Stimulated activated CD4-positive, alpha-beta T cell treated with anti-CD3 and anti-CD28 coated beads, Interleukin-1b, Interleukin-23, amount 100 ng/mL, for 4 hours (primary cell): ENCODE measurements at places on chromosomes 1 and 21.
A peak's percentile ranks its signal among the peaks of the same experiment; 100 is the strongest.

DNA sequence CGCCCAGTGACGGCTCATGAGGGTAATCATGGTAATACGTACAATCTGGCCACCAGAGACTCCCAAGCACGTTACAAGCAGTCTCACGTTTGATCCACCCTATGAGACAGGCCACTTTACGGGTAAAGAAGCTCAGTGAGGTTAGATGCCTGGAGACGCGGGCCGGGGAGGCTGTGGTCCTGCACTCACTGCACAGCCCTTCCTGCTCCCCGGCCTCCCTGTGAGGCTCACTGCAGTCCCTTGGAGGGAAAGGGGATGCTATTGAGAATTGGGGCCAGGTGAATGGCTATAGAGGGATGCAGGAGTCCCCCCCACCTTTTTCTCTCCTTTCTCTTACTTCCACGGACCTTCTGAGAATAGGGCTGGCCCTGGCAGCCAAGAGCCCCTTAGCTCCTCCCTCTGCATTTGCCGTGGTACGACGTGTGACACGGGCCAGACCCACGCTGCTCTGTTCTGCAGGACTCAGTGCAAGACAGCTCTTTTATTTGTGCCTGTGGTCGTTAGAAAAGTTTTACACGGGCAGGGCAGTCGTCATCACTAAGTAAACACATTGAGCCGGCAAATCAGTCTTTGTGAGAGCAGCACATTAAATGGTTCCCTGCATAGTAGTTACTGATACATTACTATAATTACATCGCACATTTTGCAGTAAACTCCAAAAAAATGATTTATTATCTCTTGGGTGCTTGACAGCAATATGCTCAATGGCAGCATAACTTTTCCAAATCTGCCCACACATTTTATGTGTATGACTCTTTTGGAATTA lies 18.8 kb downstream of the KIF26B start:
- DNase-seq = no peak

- peak; percentile 29 for DNase-seq
Measured at GRCh38 chr1:87151500-87152421, 176.9 kb upstream of the LMO4 start.

GRCh38 chr1:99786751-99787501 lies 20.5 kb upstream of the FRRS1 start:
- DNase-seq = no peak

DNA sequence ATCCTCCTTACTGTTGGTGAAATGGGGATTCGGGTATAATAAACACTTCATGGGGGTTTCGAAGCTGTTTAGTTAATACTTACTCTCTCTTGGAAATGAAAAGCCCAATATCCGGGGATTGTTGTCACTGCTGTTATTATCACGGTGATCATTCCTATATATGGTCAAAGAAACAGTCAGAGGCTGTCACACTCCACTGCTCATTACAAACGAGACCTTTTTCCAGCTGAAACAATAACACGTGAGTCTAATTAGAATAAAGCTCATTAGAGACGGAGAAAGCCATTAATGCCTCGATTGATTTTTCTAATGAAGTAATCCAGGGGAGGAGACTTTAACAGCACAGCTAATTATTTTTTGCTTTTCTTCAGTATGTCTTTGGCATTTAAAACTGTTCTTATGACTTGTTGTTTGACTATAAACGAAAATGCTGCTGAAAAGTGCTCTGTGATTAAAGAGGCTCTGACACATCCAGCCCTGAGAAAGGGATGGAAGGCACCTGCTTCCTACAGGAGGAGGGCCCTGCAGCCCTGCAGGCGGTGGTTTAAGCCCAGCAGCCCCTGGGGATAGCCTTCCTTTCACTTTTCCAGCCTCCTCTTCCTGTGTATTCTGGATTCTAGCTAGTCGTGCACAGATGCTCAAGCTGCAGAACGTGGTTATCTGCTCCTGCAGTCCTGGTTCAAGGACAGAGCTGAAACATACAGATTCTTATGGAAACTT lies 143.6 kb downstream of the EDEM3 start:
- DNase-seq = no peak

DNA sequence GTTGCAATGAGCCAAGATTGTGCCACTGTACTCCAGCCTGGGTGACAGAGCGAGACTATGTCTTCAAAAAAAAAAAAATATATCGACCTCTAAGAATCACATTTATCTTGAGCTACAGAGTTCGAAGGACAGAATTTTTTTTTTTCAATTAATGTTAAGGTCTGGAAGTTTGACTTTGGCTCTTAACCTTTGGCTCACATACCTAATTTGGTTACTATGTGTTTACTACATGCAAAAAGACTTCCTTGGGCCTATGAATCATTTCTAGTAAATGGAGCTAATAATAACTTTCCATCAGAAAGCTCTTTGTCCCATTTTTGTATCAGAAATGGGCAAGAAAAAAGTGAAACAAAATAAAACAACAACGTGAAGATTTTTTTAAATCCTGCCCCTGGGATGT lies 351.2 kb downstream of the SMYD3 start:
- no peak for DNase-seq

GRCh38 chr1:67530071-67530470 lies 99.9 kb upstream of the SERBP1 start:
- no peak for DNase-seq

DNA sequence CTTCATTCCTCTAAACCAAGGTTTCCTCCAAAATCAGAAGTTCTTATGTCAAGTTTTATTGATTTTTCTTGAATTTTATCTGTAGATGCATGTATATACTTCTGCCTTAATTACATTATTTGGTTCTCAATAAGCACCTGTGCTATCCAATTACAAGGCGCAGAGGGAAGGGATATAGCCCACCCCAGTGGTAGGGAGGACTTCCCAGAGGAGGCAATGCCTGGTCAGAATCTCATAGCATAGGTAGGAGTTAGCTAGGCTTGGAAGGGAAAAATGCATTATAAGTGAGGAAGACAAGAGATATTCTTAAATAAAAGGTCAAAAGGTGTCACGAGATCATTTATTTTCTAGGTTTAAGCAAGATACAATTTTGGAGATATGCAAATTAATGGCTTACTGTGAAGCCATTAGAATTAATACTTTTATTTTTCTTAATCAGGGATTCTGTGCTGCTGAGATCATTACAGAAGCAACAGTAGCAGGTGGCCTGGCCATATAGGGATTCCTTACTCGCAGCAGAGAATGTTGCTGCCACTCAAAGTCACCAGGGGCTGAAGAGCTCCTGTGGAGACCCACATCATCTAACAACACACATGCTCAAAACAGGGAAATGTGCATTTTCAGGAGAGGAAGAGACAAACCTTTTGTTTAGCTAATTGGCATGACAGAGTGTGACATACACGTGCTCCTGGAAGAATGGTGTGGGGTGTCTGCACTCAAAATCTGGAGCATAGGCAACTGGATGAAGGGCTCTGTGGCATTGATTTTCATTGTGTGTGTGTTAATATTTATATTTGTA lies 178.3 kb downstream of the ATG4C start:
- no peak for DNase-seq

DNA sequence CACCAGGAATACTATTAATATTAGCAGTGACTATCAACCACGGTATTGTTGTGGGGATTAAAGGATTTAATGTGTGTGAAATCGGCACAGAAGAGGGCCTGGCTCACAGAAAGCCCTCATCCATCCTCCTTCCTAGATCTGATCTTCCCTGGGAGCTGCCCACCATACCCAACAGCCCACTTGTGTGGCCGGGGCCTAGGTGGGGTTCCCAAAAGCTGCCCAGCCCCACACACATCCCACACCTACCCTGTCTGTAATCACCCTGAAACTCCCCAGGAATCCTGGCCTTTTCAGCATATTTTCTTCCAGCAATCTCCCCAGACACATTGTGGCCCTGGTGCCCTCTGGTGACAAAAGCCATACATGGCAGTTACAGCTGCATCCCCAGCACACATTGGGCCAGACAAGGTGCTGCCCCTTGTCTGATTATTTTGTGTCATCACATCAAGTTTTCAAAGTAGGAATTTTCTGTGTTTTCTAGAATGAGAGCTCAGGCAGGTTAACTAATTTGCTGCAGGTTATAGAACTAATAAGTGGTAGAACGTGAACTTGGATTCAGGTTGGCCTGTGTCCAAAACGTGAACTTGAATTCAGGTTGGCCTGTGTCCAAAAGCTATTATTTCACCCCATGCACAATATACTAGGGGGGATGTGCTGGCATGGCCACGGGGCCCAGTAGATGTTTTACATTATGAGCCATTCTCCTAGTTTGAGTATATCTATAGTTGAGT lies 5.3 kb upstream of the SLC6A9 start:
- peak; percentile 53 for DNase-seq

DNA sequence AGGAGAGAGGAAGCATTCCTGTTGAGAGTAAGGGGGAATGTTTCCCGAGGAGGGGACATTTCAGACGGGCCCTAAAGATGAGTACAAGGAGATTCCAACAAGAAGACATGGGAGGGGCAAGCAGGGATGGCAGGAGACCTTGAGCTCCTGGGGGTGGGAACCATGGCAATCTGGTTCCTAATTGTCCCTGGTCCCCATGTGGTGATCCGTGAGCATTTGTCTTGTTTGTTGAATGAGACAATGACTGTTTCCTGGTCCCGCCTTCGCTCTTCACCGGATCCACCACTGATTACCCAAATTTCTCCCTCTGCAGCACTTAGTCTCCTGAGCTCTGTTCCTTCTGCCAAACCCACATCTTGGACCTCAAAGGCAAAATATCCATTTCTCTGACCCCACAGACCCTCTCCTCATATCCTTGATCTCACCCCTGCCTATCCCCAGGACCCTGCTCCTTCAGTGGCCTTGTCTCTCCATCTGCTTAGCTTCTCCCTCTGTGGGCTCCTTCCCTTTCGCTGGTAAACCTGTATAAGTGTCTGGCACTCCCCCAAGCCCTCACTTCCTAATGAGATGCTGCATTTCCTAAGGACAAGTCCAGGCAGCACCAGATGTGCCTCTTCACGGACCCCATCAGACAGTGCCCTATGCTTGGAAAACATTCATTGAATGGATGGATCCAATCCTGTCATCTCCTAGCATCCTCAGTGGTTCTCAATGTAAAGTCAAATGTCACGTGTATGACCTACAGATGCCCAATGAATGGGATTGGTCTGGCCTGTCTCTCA lies 8.3 kb upstream of the CSF1 start:
- DNase-seq = no peak

- no peak for DNase-seq
Measured at GRCh38 chr1:203280061-203280460, 25.3 kb upstream of the BTG2 start.

- no peak for DNase-seq
Measured at GRCh38 chr21:41894511-41894910, 15.4 kb upstream of the PRDM15 start.

DNA sequence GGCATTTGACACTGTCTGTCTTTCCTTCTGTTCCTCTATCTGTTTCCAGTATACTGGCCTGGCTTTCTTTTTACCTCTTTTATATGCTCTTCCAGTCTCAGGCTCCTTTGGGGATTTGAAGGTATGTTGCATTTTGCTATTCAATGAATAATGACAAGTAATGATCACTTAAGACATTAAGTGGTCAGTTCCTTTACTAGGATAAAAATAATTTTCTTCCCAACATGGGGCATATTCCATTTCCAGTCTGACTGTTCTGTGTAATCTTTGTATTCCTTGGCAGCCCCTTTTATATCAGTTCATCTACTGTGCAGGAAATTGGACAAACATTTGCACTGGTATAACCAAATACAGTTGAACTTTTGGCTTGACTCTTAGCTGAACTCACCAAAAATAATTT lies 15.6 kb downstream of the METTL18 start:
- DNase-seq = no peak

DNA sequence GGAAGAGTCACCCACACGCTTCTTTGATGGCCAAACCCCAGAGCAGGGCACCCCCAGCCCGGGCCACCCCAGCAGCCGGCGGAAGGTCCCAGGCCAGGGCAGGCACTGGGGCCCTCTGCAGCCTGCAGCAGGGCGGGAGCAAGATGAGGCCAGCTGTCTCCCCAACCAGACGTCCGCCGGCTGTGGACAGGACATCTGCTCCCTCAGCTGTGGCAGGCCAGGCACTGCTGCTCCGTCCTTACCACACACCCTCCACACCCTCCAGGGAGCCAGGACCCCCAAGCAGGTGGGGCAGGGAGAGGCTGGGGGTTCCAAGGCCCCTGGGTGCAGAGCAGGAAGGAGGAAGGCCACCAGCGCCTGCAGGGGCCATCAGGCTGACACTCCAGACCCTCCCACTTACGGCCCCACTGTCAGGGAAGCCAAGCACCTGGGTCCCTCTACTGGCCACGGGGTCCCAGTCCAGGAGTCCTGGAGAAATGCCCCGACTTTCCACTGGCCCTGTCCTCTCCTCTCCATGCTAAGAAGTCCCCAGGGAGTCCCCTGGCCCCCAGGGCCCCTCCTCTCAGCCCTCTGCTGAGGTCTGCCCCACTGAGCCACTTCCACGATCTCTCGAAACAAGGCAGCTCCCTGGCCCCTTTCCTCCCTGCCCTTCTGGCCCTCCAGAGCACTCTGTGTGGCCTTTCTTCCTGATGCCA lies 5.6 kb downstream of the WNT9A start:
- DNase-seq = no peak

- DNase-seq = no peak
Measured at GRCh38 chr1:226419284-226420029, 11.6 kb upstream of the PARP1 start.

- DNase-seq = no peak
Measured at GRCh38 chr1:110620686-110621085, 14.5 kb upstream of the KCNA2 start.

- DNase-seq = no peak
Measured at GRCh38 chr1:170734412-170735175, 70.7 kb downstream of the PRRX1 start.

GRCh38 chr1:234559152-234559901 lies 50.7 kb downstream of the IRF2BP2 start:
- DNase-seq = no peak

DNA sequence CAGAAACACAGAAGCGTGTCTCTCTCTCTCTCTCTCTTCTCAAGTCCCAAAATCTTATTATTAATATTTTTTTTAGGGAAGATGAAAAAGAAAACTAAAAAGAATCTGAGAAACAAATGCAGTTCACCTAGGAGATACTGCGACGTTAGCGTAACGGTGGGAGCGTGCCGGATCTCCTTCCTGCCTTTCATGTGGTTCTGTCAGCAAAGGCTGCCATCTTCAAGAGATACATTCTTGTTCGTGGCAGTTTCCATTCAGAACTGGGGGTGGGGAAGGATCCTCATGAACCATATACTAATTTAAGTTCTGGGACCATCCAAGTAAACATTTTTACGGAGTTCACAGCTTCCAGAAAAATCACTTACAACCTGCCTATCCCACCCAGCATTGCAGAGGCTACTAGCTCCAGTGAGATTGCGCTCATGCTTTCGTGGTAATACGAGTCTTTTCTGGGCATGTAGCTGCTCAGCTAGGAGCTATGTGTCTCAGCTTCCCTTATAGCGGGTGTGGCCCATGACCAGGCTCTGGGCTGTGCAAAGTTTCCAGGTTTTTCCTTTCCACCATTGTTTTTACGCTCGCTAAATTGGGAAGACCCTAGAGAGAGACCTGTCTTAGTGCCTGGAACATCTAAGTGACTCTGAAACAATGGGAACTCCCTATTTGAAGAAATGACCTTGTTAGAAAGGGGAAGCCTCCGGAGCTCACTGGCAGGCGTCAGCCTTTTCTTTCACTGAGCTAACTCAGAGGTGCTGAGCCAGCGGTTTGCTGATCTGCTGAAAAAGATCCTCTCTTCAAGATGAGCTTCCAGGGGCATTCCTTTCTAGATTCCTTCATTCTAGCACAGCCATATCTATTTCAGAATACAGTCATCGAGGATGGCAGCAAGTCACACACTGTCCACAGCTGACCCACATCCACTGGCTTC lies 17.3 kb downstream of the SLAMF1 start:
- peak; percentile 62 for DNase-seq

- no peak for DNase-seq
Measured at GRCh38 chr1:156498432-156499193, 2.0 kb downstream of the MEF2D start.

GRCh38 chr1:19442154-19443096 lies 42.9 kb downstream of the CAPZB start:
- DNase-seq = no peak

- no peak for DNase-seq
Measured at GRCh38 chr1:62128745-62129144, 65.9 kb upstream of the L1TD1 start.
